ENCODE measurements at places on chromosomes 6 and 20.

DNA sequence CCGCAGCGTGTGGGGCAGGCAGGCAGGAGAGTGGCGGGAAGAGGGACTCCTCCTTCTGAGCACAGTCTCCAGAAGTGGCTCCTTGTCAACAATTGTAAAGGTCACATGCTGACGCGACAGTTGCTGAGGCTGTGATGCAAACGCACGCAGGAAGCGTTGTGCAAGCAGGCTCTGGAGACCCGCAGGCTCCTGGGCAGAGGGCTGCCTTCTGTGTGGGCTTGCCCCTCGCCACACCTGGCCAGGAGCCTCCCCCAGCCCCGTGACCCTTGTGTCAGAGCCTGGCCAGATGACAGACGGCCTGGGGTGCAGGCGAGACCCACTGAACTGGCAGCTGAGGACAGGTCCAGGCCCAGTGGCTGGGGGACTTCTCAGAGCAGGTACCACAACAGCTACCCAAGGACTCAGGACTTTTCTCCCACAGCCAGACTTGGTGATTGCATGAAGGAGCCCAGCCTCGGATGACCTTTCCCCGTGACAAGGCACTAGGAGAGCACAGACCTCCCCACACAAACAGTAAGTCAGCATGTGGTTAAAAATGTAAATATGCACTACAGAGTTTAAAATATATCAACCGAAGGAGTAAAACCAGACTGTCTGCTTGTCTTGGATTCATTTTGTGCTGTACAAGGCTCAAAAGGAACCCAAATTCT, 222.1 kb upstream of the RREB1 start:
- no peak for DNase-seq

DNA sequence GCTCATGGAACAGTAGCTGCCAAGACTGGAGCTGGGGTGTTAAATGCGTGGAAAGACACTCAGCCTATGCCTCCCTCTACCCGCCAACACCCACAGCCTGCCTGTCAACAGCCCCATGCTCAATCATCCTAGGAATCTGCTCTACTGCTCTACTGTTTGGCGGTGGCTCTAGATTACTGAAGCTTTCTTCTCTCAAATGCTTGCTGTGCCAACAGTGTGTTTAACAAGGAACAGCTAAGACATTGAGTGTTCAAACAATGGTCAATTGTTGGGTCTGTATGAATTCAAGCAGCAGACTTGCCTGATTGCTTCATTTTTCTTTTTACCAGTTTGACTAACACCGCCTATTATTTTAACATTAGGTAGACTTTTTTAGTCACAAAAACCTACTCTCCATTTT, 258.6 kb downstream of the SOD2 start:
- no peak for DNase-seq

DNA sequence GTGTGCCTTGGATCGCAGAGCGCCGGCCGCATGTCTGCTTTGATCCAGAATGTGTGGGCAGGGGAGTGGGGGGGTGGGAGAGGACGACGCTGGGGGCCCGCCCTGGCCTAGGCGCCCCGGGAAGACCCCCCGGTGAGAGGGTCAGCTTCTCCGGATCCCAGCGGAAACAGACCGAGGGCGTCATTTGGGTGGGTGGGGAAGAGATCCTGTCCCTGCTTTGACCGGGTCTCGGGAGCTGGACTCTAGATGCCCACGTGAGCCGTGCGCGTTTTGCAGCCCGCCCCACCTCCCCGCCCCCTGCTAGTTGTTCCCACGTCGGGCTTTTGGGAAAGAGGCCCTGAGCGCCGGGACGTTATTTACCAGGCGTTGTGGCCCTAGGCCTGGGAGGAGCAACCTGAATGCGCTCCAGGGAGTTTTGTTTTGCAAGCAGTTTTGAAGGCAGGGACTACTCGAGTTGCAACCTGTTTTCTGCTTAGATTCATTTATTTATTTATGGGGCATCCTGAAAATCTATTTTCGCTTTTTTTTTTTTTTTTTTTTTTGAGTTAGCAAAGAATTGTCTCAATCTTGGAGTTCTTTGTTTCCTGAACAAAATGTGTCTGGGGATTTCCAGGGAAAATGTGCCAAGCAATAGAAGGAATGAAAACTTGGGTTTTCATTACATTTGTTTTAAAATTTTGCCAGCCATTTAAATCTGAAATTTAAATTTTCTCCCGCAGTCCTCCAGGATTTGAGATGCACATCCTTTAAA, 1.6 kb downstream of the DSP start:
- no peak for DNase-seq

GRCh38 chr6:131286469-131287040, 151.3 kb downstream of the AKAP7 start:
- no peak for DNase-seq

DNA sequence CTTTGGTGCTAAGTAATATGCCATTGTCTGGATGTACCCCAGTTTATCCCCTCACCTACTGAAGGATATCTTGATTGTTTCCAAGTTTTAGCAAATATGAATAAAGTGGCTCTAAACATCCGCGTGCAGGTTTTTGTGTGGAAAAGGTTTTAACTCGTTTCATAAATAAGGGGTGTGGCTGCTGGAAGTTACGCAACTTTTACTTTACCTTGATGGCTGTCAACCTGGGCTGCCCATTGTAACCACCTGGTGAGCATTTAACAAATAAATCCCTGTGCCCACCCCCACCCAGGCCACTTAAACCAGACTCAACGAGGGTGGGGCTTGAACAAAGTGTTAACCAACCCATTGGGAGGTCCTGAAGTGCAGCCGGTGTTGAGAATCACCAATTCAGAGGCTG, 187.8 kb downstream of the NRN1 start:
- no peak for DNase-seq

DNA sequence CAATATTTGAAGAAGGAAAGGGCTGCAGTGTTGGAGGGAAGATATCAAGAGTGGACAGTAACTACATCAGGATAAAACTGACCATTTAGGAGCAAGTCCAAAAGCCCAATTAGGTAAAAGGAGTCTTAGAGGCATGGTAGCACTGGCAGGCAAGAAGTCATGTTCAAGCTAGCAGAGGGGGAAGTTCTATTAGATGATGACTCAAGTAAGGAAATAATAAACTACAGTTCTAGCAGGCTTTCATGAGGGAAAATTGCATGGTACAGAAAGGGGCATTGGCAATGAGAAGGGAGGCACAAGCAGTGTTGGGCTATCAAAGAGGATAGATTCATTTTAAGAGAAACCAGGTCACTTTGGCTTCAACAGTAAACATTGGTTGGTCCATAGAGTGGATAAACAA, 156.1 kb upstream of the PTPRK start:
- DNase-seq: no peak

GRCh38 chr20:2254333-2254732, 41.5 kb upstream of the TGM3 start:
- no peak for DNase-seq

DNA sequence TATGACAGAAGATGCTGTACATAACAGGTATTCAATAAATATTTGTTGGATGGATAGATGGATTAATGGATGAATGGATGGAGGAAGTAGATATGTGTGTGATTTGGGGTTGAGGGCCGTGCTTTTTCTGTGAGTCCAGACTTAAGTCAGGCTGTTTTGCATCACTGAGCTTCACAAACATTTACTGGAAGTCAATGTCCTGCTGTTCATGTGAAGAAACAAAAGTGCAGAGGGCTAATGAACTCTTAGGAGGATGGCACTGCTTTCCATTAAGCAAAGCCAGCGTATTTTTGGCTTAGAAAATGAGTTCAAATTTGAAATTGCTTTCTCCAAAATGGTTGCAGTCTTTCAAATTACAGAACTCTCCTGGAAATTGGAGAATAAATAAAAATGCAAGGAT, 260.6 kb upstream of the SASH1 start:
- DNase-seq: no peak

DNA sequence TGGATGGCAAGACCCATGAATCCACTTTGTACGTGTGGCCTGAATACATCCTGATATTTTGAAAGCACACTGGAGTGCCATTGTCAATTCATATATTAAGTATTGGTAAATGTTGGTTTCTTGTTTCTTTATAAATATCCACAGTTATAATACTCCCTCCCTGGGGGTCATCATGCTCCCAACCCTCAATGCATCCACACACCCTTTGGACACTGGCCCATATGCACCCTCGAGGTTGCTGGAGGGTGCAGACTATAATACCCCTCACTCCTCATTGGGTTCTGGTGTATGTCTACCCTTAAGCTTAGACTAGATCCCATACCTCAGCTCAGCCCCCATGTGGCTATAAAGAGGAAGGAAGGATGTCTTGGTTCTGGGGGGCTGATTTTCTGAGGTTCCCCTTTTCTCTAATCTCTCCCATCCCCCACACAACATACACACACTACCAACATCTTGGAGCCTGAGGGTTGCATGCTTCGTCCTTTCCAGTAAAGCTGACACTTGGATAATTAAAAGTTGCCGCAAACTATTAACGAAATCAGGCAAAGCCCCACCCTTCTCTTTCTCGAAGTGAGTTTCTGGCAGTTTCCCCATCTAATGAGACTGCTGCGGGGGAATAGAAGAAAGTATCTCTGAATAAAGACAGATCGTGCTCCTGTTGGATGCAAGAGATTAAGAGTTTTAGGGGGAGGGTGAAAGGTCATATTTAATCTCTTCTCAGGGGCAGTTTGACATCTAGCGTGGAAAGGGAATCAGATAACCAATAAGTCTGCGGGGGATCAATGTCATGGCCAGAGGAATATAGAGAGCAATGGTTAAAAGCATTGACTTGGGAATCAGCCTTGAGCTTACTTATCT, 7.4 kb downstream of the PIM1 start:
- DNase-seq: no peak

DNA sequence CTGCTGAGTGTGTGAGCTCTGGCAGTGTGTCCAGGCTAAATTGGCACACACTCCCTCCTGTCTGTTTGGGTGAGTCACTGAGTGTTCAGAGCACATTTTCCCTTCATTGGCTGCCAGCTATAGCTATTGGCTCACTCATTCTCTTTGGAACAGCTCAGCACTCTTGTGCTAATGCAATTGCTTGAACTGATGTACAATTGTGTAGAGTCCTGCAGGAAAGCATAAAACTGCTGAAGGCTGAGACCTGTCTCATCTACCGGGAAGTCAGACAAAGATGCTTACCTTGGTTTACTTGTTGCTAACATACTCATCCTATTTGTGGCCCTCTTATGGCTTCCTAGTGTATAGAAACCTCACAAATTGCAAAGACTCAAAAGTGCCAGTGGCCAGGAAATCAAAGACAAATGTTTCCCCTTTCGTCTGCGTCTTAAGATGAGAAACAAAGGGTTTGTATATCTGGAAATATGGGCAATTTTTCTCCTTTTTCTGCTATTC, 351.0 kb downstream of the BCKDHB start:
- no peak for DNase-seq

- no peak for DNase-seq
Observed at GRCh38 chr20:35006531-35006971, 50.9 kb downstream of the MYH7B start.

GRCh38 chr6:34157851-34158250, 12.0 kb upstream of the GRM4 start:
- no peak for DNase-seq

DNA sequence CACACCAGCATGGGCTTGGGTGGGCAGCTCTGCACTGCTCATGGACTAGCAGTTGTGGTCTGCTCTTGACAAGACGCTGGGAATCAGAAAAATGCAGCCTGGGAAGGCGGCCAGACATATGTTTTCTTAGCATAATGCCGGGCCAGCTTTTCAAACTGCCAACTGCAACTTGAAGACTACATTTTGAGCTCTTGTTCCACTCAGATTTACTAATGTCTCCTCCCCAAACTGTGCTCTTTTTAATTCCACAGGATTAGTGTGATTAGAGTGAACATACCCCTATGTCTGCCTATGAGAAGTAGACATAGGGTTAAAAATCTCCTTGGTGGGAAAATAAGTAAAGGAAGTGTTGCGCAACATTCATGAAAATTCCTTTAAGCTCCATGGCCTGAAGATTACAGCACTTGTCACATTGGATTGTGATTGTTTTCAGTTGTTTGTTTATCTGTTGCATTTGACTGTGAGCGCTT, 5.3 kb upstream of the FNDC1 start:
- no peak for DNase-seq

GRCh38 chr20:52921340-52921739, 50.8 kb upstream of the TSHZ2 start:
- DNase-seq: no peak
